ENCODE measurements at places on chromosomes 4 and X. TPM values are rescaled to one million over a fixed set of nuclear protein-coding genes. Genes with fewer than 3 reads are reported as not detected.

CITED1 gene
- total RNA-seq, result 3.8 TPM

DNA sequence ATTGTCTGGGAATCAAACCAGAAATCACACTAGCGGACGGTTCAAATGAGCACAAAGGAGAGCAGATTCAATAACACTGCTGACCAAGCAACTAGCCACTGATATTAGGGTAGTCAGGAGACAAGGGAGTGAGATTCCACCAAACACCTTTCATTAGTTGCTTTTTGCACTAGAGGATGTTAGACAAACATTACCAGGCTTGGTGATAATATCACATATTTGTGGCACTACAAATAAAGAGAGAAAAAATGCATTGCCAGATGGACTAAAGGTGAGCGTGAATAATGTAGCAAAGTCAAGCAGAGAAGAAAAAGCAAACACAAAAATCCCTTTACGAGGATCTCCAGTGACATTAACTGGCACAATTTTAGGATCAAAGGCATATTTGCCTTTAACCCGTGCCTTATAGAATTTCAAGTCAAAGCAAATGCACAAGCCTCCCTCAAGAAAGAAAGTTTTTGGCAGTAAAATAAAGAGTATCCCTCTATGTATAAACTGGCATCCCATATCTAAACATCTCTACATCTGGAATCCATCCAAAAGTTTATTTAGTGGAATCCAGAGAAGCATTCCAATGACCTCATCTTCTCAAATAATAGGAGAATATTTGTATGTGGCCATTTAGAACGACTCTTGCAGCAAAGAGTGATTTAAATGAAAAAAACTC lies 290.9 kb downstream of the KCTD8 start:
- no peak for DNase-seq
- no peak overlapping the region for H3K4me3 ChIP-seq
- H3K36me3 ChIP-seq, result no peaks in the 10 kb centered on the region
- H3K27ac ChIP-seq, result no peak overlapping the region

RPS6KA6 gene
- 5.9 TPM for total RNA-seq

PHEX gene
- 0.16 TPM for total RNA-seq

- no peaks in the 10 kb centered on the region for H3K27me3 ChIP-seq
- H3K36me3 ChIP-seq, result no peaks in the 10 kb centered on the region
- no peak within 1 kb of the TSS for H3K4me3 ChIP-seq
- H3K4me1 ChIP-seq, result no peaks in the 10 kb centered on the region
Measured at GRCh38 chrX:153321381-153322124, at the start of gene PNMA6F. TSS of gene PNMA6F (minus strand) at chrX:153321767. CDS start at chrX:153320674, 1,093 bp downstream.

DNA sequence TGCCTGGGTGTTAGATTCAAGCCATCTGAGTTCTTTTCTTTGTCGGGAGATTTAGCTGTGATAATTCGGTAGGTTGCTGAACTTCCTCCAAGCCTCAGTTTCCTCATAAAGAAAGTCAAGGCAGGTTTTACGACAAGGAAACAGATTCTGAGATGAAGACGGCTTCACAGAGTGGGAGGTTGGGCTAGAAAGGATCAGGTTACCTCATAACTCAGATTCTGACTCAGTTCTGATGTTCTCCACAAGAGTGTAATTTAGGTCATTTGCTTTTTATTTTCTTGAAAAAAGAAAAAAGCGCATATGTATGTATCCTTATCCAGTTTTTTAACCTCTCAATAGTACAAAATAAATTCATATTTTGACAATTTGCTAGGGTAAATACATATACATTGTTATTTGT lies 47.2 kb upstream of the ELOVL6 start:
- no peak for DNase-seq
- no peaks in the 10 kb centered on the region for H3K4me1 ChIP-seq
- H3K4me3 ChIP-seq, result no peak overlapping the region
- H3K36me3 ChIP-seq, result no peaks in the 10 kb centered on the region
- H3K27me3 ChIP-seq, result no peaks in the 10 kb centered on the region
- H3K27ac ChIP-seq, result no peak overlapping the region

GRCh38 chr4:138389976-138390685 lies 148.0 kb upstream of the SLC7A11 start:
- H3K36me3 ChIP-seq, result no peaks in the 10 kb centered on the region
- no peak overlapping the region for H3K27ac ChIP-seq
- H3K27me3 ChIP-seq, result no peaks in the 10 kb centered on the region
- H3K4me3 ChIP-seq, result no peak overlapping the region
- H3K4me1 ChIP-seq, result no peaks in the 10 kb centered on the region
- no peak for DNase-seq

DNA sequence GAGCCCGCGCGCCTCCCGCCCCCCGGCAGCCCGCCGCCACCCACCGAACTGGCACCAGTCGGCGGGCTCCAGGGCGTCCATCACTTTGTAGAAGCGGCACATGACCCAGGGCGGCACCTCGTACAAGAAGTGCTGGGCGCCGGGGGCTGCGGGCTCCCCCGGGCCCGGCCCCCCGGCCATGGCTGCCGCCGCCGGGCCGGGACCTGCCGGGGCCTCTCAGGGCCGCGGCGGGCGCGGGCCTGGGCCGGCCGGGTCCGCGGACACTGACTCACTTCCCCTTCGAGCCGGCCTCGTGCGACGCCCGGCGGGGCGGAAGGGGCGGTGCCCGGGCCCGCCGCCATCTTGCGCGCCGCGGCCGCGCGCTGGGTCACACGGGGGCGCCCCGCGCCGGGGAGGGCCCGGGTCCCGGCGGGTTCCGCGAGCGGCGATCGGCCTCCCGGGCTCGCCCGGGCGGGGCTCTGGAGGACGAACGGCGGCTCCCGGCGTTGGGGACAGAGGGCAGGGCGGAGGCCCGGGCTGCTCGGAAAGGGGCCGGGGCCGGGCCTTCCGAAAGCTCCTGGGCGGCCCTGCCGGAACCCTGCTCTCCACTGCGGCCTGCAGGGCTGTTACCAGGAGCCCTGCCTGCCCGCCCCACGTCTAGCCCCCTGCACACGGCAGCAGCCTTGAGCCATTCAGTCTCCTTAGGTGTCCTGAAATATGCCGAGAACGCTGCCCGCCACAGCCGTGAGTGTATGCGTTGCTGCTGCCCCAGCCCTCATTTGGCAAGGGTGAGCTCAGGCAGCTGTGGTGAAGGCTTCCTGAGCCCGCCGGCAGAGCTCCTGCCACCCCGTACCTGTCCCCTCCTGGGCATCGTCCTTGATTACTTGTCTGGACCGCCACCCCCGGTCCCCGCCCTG lies at the start of gene IRAK1:
Gene IRAK1 (minus strand): TSS at position 270 of the 896 bp plus-strand sequence. CDS start 90 bp downstream, at position 180.
- H3K27me3 ChIP-seq, result no peaks in the 10 kb centered on the region
- H3K4me1 ChIP-seq, result peaks cover 46% of the 10 kb centered on the region

RAB33A gene
- total RNA-seq, result 0.75 TPM
